Left lung (tissue), 14 donors: ENCODE measurements at places on chromosomes 3 and 15. TPM values are rescaled to one million over a fixed set of nuclear protein-coding genes. Genes with fewer than 3 reads are reported as not detected.

The CADPS gene
- 2.1 TPM for polyA plus RNA-seq

DNA sequence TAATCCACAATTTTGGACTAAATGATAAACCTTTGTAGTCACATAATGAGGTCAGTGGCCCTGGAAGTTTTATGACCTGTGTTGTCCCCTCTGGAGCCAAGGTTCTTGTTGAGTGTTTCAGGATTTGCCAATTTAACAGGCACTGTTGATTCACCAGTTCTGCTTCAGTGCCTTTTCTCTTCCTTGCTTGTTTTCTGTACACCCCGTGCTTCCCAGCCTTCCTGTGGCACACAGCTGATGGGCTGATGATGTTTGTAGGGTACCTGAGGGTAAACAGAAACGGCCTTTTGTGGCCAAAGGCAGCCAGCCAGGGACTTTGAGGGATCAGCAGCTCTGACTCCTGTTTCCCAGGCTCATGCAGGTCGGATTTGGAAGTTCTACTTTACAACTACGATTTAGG is 13.3 kb downstream of the GYG1 start:
- DNase-seq, result no peak

- DNase-seq, result no peak
Observed at GRCh38 chr3:140343211-140344081, 334.4 kb upstream of the TRIM42 start.

GRCh38 chr3:187039723-187040414 is 99.4 kb downstream of the RPL39L start:
- no peak for DNase-seq

DNA sequence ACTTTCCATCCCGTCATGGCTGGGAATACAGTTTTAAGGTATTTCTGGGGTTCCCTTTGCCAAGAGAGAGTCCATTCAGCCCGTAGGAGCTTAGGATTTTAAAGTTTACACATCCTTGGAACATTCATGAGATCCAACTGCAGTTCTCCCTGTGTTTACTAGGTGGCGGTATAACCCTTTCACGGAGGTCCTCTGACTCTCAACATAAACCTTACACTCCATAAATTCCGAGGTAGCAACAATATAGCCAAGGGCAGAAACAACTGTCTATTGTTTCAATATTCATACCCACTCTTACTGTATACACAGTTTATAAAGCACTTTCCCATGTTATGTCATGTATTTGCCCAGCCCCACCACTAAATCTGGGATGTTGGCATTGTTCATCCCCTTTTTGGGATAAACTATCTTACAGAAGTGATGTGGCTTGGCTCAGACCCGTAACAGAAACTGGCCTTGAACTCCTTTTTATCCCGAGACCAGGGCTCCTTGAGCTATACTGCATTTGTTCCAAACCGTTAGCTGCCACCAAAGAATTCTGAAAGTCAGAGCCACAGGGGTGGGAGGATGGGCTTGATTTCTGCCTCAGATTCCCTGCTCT is 69.2 kb upstream of the COL6A5 start:
- no peak for DNase-seq

DNA sequence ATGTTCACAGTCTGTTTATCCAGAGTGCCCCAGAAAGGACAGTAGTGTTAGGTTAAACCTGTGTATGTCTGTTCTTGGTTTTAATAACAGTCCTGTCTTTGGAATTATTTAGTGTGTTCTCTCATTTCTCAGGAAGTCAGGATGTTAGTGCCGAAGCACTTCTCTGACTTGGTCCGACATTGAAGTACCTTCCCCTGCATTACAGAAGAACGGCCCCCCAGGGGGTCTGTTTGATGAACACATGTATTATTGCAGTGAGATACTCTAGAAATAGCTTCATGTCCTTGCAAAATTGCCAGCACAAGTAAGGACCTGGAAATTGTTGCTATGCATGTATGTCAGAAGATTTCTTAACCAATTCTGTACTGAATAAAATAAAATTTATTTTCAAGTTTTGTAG is 110.9 kb downstream of the IGF1R start:
- no peak for DNase-seq

DNA sequence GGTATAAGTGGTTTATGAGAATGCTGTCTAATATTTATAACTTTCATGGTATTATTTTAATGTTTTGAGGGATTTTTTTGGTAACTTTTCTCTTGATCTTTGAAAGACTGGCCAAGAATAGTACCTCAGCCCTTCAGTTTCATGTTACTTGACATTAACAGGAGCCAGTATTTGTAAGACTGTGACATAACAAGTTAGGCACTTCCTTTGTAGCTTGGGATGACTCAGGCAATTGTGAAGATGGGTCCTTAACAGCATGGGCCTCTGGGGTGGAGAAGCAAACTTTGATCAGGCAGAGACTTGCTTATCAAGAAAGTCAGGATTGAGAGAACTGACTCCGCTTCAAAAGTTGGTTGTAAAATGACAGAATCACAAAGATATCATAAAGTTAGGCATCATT is 9.5 kb downstream of the LRRC49 start:
- no peak for DNase-seq
